ENCODE measurements at places on chromosomes 3 and 15.

DNA sequence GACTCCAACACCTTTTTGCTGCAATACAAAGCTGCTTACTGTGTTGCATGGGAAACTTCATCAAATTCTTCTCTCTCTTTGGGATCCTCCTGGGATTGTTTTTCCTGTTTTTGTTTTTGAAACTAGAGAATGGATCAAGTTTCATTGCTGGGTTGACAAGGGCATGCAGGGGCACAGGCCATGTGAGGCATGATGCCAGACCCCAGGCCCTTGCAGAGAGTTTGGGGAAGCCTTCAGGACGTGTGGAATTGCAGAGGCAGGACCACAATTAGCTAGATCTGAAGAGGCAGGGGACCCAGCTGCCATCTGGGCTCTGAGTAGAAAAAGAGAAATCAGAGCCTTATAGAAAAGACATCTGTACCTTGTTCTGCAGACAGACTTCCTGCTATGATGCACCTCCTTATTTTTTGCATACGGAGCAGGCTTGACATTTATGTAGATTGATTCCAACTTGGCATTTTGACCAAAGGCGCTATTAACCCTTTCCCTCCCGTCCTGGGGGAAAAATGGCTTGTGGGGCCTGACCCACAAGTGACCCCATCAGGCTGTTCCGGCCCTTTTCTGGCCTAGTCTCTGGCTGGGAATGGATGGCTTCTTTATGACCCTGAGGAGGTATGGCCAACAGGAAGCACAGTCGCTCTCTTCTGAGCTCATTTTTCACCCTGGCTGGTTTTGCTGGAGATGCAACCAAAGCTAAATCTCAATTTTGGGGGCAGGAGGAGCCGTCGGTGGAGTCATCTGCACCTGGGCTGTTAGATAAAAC, 44.3 kb upstream of the CHRNB4 start:
- DNase-seq, result no peak

GRCh38 chr3:45981346-45982074, 14.1 kb downstream of the FYCO1 start:
- DNase-seq, result peak; percentile 56

GRCh38 chr3:97439373-97439772, 325.2 kb upstream of the ARL6 start:
- DNase-seq, result no peak

DNA sequence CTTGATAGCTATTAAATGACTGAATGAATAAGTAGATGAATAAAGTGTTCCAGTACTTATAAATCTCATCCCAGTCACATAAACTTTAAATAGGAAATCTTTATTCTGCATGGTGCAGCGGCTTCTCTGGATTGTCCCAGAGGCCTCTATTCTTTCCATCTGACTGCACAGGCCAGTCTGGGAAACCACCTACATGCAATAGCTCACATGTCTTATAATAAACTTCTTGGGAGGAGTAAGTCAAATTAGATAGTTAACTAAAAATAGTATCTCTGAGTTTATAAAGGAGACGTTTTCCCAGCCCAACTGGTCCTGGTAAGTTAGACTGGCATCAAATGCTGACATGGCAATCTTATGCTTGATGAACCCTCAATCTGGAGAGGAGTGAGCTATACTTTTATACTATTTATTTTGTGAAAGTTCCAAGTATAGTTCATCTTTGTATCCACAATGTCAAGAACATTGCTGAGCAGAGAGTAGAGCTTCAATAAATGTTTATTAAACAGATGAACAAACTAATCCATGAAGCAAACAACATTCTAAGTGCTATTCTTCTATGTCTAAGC, 417.6 kb downstream of the TIGIT start:
- no peak for DNase-seq

- DNase-seq, result no peak
Observed at GRCh38 chr3:17110660-17111396, 226.1 kb downstream of the PLCL2 start.

- DNase-seq, result peak; percentile 72
Observed at GRCh38 chr3:155960060-155960459, 89.6 kb downstream of the GMPS start.

DNA sequence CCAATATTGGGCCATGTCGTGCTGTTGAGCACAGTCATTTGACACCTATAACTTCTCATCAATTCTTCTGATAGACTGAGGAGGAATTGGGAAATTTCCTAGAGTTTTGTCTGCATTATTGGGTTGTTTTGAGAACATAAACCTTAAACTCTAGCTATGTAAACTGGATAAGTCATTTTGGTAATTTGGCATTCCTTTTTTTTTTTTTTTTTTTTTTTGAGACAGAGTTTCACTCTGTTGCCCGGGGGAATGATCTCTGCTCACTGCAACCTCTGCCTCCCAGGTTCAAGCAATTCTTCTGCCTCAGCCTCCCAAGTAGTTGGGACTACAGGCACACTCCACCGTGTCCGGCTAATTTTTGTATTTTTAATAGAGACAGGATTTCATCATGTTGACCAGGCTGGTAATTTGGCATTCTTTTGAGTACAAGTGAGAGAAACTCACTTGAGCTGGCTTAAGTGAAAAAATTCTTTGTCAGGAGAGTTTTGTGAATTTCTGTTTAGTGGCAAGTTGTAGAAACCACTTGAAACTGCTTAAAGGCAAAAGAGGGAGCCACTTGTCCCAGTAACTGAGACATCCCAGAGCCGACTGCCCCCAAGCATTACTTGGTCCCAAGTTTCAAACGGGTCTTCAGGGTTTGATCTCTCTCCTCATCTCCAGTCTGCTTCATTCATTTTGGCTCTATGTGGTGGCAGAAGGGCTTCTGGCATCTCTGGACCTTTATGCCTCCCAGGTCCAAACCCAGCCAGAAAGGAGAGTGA, 34.9 kb downstream of the FLNB start:
- no peak for DNase-seq

- peak; percentile 19 for DNase-seq
Observed at GRCh38 chr3:125394406-125394805, 19.3 kb upstream of the ZNF148 start.

GRCh38 chr15:50126072-50126471, 7.0 kb upstream of the ATP8B4 start:
- DNase-seq, result peak; percentile 53

DNA sequence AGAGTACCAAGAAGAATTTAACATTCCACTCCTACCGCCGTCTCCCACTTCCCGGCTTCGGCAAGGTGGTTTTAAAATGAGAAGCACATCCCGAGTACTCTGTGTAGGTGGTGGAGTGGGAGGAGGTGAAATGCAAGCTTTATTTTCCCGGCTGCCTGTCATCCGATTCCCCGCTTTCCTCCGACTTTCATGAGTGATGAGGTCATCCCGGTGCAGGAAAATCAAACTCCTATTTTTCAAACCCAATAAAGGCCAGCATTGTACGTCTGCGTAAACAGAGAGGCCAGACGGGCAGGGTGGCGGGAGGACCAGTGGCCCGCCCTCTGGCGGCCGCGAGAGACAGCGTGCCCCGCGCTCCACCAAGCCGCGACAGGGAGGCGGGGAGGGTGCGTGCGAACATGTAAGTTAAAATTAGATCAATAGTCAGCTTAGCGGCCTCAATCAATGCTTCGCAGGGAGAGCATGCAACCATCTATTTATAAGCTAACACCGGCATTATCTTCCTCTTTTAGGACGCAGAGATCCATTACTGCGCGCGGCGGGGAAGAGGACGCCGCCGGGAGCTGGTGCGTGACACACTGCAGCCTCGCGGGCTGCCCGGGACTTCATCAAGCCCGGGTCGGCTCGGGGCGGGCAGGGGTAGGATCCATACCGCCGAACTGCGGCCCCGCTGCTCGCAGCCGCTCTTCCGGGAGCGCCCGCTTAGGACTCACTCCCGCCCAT, 163.3 kb downstream of the CD47 start:
- peak; percentile 67 for DNase-seq

GRCh38 chr3:22115581-22115980, 364.6 kb upstream of the ZNF385D start:
- DNase-seq, result peak; percentile 62

DNA sequence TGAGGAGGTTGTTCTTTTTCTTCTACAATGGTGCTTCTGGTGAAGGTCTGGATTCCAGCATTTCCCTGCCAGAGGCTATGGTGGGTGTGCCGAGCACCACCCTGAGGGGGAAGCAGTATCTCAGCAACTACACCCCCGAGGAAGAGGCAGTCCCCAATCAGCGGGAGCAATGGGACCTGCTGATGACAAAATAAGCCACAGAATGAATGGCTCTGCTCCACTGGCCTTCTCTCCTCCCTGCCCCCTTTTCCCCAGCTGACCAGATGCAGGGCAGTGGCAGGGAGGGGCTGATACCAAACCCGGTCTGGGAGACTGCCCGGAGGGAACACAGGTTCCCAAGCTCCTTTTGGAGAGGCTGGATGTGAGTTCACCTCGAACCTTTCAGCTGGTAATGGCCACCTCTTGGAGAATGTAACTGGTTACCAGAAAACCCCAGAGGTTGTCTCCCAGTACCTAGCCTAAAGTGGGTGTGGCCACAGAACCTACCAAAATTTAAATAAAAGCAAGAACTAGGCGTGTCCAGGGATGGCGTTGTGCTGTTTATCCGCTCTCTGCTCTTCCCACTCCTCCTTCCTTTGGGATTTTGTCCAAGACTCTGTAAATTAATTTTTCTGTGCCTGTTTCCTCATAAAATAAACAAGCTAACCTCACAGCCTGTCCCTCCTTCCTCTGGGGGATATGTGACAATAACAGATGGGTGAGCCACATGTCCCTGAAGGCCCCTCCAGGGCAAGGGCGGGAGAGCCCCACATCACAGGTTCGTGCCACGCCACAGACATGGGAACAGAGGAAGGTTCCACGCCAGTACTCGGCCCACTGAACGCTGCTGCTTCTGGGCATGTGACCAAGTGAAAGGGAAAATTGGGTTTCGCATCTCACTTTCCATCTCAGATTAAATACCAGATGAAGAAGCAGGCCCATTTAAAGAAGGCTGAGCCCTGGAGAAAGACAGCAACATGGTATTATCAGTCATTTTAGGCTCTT, 35.1 kb upstream of the SPTBN5 start:
- DNase-seq, result no peak

GRCh38 chr15:58742022-58742813, 7.3 kb downstream of the ADAM10 start:
- peak; percentile 93 for DNase-seq

- no peak for DNase-seq
Observed at GRCh38 chr15:68791431-68792283, 29.0 kb downstream of the ANP32A start.

DNA sequence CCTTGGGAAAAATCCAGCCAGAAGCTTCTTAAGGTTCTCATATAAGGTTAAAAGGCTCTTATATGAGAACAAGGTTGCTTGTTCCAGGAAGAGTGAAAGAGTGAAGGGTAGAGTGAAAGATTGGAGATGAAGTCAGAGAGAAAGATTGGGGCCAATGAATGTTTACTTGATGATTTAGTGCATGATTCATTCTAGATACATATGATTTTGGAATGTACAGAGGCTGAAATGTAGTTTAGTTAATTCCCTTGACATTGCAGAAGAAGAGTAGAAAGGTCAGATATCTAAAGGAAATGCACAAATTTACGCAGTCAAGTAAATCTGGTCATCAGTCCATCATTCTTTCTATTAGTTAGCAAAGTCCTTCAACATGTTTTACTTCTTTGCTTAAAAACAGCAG, 619.8 kb upstream of the ZNF717 start:
- peak; percentile 53 for DNase-seq

DNA sequence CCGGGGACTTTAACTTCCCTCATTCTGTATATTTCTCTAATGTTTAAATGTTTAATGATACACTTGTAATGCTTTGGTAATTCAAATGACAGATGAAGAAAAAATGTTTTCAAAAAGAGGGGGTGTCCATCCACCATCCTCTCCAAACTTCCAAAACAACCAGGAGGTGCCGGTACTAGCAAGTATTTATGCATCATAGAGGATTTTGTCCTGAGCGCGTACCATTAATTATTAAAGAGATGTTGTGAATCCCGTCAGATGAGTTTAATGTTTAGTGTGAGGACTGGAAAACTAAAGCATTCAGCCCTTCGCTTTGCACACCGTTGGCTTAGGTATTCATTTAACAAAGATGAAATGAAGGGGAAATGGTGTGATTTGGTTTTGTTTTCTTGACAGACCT, 1.3 kb downstream of the SLC28A1 start:
- DNase-seq, result no peak

DNA sequence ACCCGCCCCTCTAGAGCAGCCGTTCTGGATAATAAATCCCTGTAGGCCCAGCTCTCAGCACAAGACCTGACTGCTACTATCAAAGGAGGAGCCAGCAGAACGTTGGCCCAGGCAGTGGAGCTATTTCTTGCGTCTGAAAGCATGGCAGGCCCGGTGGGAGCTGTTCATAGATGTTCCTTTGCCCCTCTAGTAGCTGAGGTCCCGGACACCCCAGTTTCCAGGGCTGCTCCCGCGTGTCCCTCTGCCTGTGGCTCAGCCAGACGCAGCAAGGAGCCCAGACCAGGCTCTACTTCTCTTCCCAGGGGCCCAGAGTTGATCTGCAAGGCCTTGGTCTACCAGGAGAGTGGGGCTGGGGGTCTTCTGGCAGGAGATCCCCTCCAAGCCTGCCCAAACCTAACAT, 76.1 kb downstream of the FAM174B start:
- DNase-seq, result no peak

DNA sequence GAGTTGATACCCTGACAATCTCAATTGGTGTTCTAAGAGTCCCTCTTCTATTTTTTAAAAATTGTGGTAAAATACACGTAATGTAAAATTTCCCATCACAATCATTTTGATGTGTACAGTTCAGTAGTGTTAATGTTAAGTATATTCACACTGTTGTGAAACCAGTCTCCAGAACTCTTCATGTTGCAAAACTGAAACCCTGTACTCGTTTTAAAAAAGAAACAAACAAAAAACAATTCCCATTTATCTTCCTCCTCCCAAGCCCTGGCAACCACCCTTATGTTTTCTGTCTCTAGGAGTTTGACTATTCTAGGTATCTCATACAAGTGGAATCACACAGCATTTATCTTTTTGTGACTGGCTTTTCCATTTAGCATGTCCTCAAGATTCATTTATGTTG, 28.7 kb upstream of the ALPK3 start:
- DNase-seq, result peak; percentile 28

DNA sequence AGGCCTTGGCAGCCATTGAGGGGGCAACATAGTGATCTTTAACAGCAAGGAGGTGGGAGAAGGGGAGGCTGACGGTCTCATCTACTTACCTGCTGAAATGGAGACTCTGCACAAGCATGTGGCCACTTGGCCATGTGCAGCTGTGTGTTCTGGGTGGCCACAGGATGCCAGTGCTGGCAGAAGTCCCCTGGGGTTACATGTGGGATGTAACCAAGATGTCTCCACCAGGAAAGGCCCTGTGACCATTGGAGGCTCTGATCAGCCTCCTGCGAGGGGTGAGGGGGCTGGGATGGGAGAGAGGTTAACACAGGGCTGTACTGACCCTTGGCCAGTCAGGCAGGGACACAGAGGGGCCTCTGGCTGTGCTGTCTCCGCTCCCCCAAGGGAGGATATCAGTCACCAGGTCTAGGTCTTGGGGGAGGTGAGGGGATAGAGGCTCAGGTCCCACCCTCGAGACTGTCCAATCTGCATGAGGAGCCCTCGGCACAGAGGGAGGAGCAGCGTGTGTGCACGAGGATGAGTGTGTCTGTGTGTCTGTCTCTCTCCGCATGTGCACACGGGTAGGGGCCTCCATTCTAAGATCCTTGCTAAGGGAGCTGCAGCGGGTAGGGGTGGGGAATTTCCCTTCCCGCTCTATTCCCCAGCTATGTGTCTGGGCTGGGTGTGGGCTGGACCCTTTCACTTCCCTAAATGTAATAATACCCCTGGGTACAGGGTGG, 19.5 kb downstream of the PRKCD start:
- DNase-seq, result no peak

GRCh38 chr3:126212250-126212619, 31.8 kb upstream of the ALDH1L1 start:
- no peak for DNase-seq

GRCh38 chr3:182921665-182922355, 58.5 kb downstream of the DCUN1D1 start:
- DNase-seq, result peak; percentile 59
